ENCODE measurements at places on chromosomes 2 and 18. TPM values are rescaled to one million over a fixed set of nuclear protein-coding genes. Genes with fewer than 3 reads are reported as not detected.

- no peak for DNase-seq
These were observed 36.7 kb downstream of the CCDC138 start for GRCh38 chr2:108823286-108823685.

DNA sequence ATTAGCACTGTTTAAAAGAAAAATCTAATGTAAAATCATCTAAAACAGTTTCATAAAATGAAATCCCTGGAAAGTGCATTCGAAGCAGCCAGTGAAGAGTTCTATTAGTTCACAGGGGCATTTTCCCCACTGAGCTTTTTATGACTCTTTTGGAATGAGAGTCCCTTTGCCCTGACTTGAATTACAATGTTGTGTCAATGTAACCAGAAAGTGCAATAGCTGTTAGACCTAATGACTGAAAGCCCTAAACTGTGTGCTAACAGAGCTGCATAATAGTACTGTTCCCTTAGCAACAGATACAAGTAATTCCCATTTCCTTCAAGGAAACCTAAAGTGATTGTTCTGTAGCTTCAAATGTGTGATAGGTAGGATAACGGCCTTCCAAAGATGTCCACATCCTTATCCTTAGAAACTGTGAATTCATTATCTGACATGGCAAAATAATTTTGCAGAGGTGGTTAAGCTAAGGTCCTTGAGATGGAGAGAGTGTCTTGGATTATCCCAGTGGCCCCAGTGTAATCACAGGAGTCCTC is 134.4 kb downstream of the L3MBTL4 start:
- no peak for DNase-seq

GRCh38 chr2:120415728-120416509 is 70.0 kb downstream of the INHBB start:
- no peak for DNase-seq

Gene EIPR1
- total RNA-seq: 51.5 TPM

Gene GCKR
- not detected for total RNA-seq

Data from OCI-LY7 (cell line).